ENCODE measurements at places on chromosomes 2 and 18. TPM values are rescaled to one million over a fixed set of nuclear protein-coding genes. Genes with fewer than 3 reads are reported as not detected.

- no peak for DNase-seq
Measured at GRCh38 chr2:56812432-56812831, 628.6 kb downstream of the CCDC85A start.

- peak; percentile 83 for DNase-seq
Measured at GRCh38 chr18:9055185-9055584, 47.3 kb upstream of the NDUFV2 start.

Gene SPP2
- total RNA-seq: not detected

GRCh38 chr2:224551693-224552092 is 33.5 kb downstream of the CUL3 start:
- no peak for DNase-seq

Gene COL3A1
- total RNA-seq: 10.9 TPM

DNA sequence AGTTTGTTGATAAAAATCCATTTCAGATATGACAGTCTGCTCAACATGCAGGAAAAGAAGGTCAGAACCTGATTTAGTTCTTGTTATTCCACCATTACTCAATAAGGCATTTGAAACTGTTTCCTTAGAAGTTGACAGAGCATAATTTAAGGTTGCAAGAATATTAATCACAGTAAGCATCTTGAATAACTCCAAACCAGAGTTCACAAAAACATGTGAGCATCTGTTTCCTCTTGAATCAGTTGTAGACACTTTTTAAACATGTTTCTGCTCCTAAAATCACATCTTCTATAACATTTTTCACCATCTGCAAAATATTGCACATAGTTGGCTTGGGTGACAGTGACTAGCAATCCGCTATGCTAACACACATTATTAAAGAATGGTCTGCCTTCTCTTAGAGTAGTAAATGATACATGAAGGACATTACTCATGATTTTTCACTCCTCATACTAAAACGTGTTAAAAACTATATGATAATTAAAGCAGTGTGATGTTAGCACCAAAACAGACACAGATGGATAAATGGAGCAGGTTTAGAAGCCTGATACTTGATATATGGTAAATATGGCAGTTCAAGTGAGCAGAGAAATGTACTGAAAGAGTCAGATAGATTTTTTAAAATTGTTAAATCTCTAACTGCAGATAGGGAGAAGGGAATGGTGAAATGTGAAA is 30.3 kb downstream of the AKAIN1 start:
- DNase-seq: no peak

- no peak for DNase-seq
Measured at GRCh38 chr2:152557273-152557888, 159.9 kb downstream of the PRPF40A start.

DNA sequence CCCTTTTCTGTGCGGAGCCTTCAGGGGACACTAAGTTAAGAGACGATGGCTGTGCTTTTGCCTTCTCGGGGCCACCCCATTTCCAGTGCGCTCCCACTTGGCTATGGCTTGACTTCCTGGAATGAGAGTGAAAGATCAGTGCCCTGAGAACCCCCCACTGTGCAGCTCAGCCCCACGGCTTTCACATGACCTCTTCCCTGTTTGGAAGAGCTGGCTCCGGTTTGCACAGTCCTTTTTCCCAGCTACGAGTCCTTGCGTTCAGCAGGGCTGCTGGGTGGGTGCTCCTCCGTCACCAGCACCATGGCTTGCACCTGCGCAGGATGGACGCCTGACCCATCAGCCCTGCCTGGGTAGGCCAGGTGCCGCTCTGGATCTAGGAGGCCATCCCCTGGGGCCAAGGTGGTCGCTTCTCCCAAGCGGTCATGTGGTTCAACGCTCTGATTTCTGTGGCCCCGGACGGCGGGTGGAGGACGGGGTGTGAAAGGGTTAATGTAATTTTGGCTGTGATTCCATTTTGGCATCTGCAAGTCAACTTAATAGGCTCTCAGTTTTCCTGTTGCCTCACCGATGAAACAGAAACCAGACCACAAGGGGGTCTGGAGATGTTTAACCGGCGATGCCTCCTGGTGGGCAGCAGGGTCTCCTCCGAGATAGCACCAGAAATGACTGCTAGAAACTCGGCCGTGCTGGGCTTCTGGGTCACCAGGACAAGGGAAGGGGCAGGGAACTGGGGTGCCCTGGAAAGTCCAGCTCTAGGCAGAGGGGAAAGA is 113.1 kb upstream of the HAAO start:
- DNase-seq: peak; percentile 51

GRCh38 chr2:149719695-149720094 is 132.1 kb upstream of the MMADHC start:
- no peak for DNase-seq

GRCh38 chr18:78675231-78675630 is 304.4 kb upstream of the SALL3 start:
- no peak for DNase-seq

Gene CFLAR
- total RNA-seq: 316 TPM

Gene FIGN
- 0.23 TPM for total RNA-seq

DNA sequence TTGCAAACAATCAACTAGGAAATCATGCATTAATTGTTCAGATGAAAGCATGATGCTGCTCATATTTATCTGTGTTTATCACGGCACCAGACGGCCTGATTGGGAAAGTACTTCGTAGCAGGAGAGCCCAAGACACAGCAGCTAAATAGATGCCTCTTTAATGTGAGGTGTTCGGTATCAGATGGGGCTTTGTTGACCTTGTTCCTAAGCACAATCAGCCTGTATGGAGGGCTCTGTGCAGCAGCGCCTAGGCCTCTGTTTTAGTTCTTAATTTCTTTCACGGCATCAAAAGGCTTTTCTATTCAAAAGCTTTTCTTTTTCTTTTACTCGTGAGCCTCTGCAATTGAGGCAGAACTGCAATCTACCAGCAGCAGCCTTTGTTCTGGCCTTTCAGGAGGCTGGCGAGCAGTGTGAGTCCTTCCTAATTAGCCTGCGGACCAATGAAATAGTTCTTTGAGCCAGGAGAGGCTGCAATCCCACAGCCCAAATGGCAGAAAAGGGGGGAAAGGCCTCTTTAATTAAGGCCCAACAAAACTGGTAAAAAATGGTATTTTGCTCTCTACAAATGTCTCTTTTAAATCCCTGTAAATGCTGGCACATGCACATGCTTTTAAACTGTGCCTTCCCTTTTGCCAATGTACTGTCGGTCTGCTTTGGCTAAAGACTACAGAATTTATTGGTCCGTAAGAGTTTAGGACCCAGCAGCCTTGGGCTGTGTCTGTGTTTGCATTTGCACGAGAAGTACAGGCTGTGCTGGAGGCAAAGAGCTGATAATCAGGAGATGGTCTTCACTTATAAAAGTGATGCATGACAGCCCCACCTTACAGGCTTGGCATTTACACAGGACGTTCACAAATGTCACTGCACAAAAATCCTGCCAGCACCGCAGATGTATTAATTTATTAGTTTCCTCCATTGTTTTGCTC is 159.6 kb downstream of the RND3 start:
- DNase-seq: no peak

GRCh38 chr18:57941841-57942489 is 102.1 kb upstream of the NEDD4L start:
- DNase-seq: no peak

Gene DCDC2C
- under 0.01 TPM for total RNA-seq

- peak; percentile 36 for DNase-seq
Measured at GRCh38 chr2:94870440-94871225, 597 bp upstream of the TEKT4 start.

Gene ICOS
- not detected for total RNA-seq

GRCh38 chr2:158024288-158024898 is 77.3 kb upstream of the UPP2 start:
- DNase-seq: peak; percentile 72

DNA sequence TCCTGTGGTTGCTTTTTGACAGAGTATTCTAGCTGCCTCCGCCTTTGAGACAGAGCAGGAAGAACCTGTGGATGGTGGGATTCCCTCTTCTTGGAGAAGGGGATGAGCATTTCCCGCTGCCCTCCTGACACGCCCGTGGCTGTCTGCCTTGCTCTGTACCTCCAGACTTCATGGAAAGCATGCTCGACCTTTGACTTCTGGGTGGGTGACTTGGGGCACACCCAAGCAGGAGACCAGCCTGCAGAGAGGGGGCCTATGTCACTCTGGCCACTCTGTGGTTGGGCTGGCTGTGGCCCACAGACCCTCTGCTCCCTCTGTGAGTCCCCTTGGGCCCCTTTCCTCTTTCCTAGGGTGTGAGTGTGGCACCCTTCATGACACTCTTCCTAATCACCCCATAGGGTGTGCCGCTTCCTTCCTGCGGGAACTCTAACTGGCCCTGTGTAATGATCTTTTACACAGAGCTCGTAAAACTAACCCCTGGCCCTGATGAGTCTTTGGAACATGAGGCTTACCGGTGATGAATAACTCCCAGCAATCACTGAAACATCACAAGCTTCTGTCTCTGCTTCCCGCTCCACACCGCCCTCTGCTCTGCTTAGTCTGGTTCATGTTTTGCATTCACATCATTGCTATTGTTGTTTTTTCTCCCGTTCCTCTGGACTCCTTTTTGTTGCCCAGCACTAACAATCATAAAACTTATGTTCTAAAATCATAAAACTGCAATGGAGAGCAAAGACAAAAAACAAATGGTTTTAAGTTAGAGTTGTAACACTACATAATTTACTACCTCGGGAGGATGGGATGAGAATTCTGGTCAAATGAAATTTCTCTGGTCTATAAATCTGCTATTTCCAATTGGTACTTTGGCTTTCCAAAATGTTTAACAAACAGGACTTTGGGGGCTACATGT is 101.1 kb downstream of the SH3YL1 start:
- no peak for DNase-seq

DNA sequence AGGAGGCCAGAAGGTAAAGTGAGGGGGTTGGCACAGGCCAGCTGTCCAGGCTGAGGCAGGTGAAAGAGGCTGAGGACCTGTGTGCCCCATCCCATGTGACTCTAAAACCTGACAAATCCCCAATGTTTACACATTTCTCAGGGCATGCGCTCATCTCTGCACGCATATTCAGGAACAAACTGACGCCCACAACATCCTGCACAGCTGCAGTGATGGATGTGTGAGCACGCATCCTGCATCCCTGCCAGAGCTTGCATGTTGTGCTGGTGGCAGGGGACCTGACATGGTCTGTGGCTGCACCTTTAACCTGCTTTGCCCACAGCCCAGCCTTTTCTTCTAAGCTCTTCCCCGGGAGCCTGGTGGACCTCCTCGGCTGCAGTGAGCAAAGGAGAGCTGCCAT is 83.1 kb downstream of the FBXO15 start:
- peak; percentile 43 for DNase-seq

GRCh38 chr2:68387408-68388350 is 22.6 kb downstream of the PLEK start:
- no peak for DNase-seq

Gene RTP5
- not detected for total RNA-seq

DNA sequence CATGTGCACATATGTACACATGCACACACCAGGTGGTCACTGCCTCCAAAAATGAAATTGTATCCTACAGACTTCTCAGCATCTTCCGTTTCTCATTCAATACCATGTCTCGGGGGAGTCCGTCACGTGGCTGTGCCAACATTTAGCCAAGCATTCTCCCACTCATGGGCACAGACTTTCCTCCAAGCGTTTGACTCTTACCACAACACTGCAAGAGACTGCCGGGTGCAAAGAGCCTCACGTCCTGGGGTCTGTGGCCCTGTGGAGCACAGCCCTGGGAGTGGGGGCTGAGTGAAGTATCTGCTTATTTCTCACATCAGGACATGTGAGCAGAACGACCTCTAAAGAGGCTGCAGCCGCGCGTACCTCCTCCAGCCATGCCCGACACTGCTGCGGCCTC is 28.0 kb downstream of the HDAC4 start:
- DNase-seq: no peak

GRCh38 chr2:1674766-1675397 is 69.4 kb downstream of the PXDN start:
- DNase-seq: no peak

Gene SPATA3
- total RNA-seq: not detected

DNA sequence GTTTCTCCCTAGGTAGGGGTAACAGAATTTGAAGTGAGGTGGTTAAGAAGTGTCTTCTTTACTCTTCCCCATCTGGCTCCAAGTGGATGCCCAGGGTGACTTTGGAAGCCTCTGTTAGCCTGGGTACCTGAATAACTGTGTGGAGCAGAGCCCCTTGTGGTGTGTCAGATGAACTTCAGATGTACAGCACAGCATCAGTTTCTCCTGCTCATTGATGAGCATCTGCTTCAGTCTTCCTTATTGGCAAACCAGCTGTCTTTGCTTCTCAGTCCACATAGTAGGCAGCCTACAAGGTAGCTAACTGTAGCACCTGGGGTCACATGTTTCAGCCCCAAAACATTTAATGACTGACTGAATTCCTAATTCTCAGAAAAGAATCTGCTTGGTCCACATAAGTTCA is 56.2 kb upstream of the ATP8B1 start:
- DNase-seq: peak; percentile 58

- DNase-seq: no peak
Measured at GRCh38 chr18:70431203-70431624, 142.4 kb downstream of the SOCS6 start.

Gene KATNAL2
- total RNA-seq: 0.51 TPM

- no peak for DNase-seq
Measured at GRCh38 chr2:236052926-236053821, 115.0 kb downstream of the GBX2 start.

Gene MYCN
- 19.6 TPM for total RNA-seq

Gene IL1RL1
- total RNA-seq: 0.17 TPM

DNA sequence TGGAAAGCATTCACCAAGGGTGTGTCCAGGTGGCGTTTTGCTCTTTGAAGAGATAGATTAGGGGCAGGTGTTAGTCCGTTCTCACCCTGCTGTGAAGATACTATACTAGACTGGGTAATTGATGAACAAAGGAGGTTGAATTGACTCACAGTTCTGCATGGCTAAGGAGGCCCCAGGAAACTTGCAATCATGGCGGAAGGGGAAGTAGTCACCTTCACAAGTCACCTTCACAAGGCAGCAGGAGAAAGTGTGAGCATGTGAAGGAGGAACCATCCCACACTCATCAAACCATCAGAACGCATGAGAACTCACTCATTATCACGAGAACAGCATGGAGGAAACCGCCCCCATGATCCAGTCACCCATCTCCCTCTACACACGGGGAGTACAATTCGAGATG is 135.7 kb upstream of the NFATC1 start:
- no peak for DNase-seq

GRCh38 chr2:12318427-12319057 is 398.2 kb upstream of the TRIB2 start:
- DNase-seq: no peak

DNA sequence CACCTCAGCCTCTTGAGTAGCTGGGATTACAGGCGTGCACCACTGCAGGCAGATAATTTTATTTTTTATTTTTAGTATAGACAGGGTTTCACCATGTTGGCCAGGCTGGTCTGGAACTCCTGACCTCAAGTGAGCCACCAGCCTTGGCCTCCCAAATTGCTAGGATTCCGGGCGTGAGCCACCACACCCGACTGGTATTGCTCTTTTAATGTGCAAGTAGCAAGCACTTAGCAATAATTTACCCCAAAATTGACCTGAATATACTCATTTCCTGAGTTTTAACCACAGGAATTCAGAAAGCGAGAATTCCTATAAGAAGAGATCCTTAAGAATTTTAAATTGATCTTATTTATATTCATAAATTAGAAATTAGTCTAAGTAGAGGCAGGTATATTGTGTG is 169.1 kb downstream of the CDH2 start:
- no peak for DNase-seq

Measured in dermis blood vessel endothelial cell (primary cell).